Activated T-helper 1 cell treated with anti-CD3 and anti-CD28 coated beads, Interleukin-12 subunit alpha, Interleukin-12 subunit beta, Interleukin-2, Interleukin-4 antibody, amounts not matched to agents 30 ng/mL and 10 ng/mL and 1 ng/mL, durations not matched to agents 14 hours and 24 hours and 36 hours (primary cell): ENCODE measurements at places on chromosomes 1 and 21. TPM values are rescaled to one million over a fixed set of nuclear protein-coding genes. Genes with fewer than 3 reads are reported as not detected.

GRCh38 chr1:110218137-110218536, 8.0 kb downstream of the KCNC4 start:
- H3K4me1 ChIP-seq = peaks cover 35% of the 10 kb centered on the region
- peaks cover 3% of the 10 kb centered on the region for H3K36me3 ChIP-seq
- no peak overlapping the region for H3K27ac ChIP-seq
- no peak overlapping the region for H3K4me3 ChIP-seq

- H3K4me1 ChIP-seq = no peaks in the 10 kb centered on the region
- no peaks in the 10 kb centered on the region for H3K27me3 ChIP-seq
Observed at GRCh38 chr1:241482761-241483250, 36.7 kb downstream of the FH start.

TAS1R1 gene
- total RNA-seq = not detected in 2 replicates

RNU1-3 gene
- 2,178 and 3,041 TPM in 2 replicates for total RNA-seq

SLC27A3 gene
- 10.8 and 11.1 TPM in 2 replicates for total RNA-seq
